Umbilical cord (tissue), 2 donors: ENCODE measurements at places on chromosomes 1 and 21. TPM values are rescaled to one million over a fixed set of nuclear protein-coding genes. Genes with fewer than 3 reads are reported as not detected.
A peak's percentile ranks its signal among the peaks of the same experiment; 100 is the strongest.

DNA sequence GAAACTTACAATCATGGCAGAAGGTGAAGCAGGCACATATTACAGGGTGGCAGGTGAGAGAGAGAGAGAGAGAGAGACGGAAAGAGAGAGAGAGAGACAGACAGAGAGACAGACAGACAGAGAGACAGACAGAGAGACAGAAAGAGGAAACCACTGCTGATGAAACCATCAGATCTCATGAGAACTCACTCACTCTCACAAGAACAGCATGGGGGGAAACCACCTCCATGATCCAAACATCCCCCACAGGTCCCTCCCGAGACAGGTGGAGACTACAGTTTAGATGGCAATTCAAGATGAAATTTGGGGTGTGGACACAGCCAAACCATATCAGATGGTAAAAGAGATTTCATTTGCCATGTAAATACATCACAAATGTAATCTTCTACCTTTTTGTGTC lies 708.1 kb downstream of the MRPL39 start:
- DNase-seq, result no peak

DNA sequence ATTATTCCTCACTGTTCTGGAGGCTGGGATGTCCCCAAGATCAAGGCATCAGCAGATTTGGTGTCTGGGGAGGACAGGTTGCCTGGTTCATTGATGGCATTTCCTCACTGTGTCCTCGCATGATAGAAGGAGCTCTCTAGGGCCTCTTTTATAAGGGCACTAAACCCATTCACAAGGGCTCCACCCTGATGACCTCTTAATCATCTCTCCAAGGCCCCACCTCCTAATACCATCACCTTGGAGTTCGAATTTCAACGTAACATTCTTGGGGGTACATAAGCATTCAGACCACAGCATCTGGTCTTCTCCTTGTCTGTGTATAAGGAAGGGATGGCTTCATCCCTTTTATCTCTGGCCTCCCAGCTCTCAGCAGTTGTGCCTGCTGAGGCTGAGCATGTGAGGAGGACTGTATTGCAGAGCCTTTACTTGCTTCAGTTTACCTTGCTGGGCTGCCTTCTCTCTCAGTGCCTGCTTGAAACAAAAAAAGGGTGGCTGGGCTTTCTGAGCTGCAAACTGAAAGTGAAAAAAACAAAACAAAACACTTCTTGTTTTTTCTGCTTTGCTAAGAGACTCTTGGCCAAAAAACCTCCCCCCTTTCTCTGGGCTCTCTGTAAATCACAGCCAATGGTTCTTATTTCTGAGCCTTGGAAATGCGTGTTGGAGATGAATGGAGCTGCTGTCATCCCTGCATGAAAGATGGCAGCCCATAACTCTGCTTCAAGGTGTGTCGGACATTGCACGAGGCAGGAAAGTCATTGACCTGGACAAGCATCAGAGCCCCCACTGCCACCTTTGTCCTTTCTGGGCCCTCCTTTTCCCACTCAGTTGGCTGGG lies 75.8 kb downstream of the RHOU start:
- DNase-seq, result peak; percentile 58

GRCh38 chr1:197998110-197998509 lies 80.9 kb downstream of the LHX9 start:
- DNase-seq, result no peak

DNA sequence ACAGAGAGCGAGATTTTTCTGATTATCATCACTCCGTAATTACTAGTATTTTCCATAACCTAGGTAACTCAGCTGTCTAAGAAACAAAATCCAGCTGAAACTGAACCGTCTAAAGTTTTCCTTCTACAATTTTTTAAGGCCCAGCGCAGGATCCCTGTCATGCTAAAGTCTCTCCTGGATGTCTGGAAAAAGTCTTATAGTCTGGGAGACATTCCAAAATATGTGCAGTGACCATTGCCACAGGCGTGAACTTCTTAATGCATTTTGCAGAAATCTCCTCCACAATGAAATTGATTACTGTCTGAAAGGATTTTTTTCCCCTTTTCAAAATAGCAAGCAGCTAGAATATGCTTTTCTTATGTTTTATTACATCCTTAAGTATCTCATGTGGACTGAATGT lies 209.3 kb upstream of the C1orf105 start:
- DNase-seq, result peak; percentile 68

DNA sequence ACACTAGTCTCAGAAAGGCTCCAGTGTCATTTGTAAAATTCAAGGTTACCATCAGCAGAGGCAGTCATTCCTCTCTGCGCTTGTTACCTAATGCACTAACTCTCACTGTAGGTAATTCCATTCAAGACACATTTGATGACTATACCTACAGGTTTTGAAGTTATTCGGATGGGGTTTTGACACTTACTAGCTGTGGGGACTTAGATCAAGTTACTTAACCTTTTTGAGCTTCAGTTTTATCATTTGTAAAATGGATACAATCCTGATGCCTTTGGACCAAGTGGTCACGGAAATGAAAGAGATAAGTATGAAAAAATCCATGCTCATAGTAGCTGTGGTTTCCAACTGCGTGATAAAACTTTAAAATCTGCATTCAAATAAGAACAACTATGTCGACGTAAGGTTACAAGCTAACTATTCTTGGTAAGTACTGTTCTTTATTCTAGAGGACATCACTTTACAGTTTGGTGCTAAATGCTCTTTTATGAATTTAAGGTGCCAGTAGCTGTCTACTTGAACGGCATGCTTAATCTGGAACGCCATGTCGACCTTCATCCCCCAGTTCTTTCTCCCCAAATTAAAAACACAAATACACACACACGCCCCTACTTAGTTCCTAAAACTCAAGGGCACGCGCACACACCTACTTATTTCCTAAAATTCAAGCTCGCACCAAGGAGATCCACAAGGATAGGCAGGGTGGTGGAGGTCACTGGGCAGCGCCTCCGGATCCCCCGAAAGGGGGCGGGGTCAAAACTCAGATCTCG lies 550 bp upstream of the NFYC start:
- DNase-seq, result no peak

DNA sequence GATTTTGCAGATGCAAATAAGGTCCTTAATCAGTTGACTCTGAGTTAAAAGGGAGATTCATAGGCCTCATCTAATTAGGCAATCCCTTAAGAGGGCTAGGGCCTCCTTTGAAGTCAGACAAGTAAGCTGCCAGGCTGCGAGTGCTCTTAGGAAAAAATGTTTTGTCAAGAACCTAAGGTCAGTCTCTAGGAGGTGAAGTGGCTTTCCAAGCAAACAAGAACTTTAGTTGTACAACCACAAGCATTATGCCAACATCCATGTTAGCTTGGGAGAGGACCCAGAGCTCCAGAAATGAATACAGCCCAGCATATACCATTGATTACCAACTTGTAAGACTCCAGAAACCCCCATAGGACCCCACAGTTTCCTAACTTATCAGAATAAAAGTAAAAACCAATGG lies 1366.2 kb downstream of the PLA2G4A start:
- DNase-seq, result no peak

- DNase-seq, result no peak
Measured at GRCh38 chr1:46068525-46068924, 63.9 kb downstream of the PIK3R3 start.

- DNase-seq, result peak; percentile 39
Measured at GRCh38 chr1:53871773-53872484, 17.7 kb downstream of the YIPF1 start.

DNA sequence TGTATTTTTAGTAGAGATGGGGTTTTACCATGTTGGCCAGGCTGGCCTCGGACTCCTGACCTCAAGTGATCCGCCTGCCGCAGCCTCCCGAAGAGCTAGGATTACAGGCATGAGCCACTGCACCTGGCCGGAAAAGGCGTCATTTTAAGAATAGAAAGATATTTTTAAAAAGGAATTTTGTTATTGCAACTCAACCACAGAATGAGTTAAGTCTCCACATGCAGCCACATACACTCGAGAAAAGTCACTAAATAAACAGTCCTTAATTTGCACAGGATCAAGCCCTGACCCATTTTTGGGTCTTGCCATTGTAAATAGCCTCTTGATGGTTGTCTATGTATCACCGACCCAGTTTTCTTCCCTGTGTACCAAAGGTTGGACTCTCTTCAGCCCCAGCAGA lies 85.5 kb downstream of the FBXO2 start:
- no peak for DNase-seq

DNA sequence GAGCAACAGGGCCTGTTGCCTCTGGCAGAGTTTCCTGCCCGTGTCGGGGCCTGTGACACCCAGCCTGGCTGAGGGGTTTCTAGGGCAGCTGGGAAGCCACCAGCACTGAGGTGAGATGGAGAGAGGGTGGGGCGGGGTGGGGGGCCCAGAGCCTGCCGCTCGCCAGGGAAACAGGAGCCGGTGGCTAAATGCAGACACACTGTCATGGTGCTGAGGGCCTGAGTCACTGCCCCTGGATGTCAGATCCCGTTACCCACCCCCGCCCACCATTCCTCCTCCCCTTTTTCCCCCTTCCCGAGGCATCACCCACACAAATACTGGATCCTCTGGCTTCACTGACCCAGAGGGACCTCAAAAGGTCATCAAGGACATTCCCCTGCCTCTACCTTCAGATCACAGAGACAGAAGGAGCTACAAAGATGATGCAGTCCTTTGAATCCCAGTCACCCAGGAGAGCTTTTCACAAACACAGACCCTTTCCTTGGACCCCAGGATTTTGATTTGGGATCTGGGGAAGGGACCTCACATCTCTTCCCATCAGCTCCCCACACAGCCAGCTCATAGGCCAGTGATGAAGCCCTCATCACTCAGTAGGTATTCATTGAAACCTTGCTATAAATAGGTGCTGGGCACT lies 1.9 kb upstream of the HSPB7 start:
- no peak for DNase-seq

GRCh38 chr1:28966617-28967016 lies 52.2 kb downstream of the EPB41 start:
- no peak for DNase-seq

DNA sequence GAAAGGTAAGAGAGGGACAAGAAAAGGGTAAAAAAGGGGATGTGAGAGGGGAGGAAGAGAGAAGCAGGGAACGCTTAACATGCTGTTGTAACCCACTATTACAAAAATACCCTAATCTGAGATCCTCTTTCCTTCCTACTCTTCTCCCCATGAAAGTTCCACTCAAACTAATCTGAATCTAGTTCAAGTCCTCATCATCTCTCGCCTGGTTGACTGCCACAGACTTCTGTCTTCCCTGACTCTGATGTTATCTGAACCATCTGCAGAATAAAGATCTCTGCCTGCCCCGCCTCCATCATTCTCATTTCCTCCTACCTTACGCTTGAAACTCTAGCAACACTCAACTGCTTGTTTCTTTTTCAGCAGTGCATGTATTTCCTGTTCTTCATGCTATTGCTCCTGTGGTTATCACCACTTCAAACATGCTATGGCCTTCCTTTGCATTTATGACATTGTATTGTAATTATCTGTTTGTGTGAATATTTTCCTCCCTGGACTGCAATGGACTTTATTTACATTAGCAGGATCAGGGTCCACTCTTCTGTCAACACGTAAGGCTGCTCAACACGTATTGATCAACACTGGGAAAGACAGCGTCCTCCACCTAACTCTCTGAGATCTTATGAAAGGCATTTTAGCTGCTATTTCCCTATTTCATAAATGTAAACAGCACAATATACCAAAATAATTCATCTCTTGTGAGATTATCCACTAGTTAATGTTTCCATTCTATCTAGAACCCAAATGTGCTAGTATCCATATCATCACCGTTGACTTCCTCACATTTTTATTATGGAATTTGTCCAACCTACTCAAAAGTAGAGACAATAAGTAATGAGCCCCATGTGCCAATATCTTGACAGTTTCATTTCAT lies 215.5 kb upstream of the USP25 start:
- DNase-seq, result no peak

DNA sequence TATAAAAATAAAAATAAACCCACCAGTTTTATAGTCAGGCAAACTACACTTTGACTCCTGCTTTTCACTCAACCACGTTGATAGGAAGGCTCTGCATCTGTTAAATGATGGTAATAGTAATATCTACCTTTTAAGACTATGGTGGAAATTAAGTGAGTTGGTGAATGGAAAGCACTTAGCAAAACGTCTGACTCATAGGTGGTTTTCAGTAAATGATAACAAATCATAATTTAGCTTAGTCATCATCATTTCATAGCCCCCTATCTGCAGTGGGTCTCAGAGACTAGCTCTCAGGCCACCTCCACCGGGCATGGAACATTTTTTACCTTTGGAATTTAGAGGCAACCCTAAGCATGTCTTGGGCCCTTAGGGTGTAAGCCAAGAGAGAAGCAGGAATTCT lies 160.0 kb downstream of the PDE4B start:
- no peak for DNase-seq

The PCP4L1 gene
- 8.2 TPM for total RNA-seq

The DNTTIP2 gene
- 27.4 TPM for total RNA-seq

The CLDN14 gene
- 0.96 TPM for total RNA-seq
